ENCODE measurements at places on chromosomes 3 and 15. TPM values are rescaled to one million over a fixed set of nuclear protein-coding genes. Genes with fewer than 3 reads are reported as not detected.

- H3K4me3 ChIP-seq = no peak overlapping the region
- H3K27ac ChIP-seq = peak overlapping the region; percentile 83
- no peaks in the 10 kb centered on the region for H3K27me3 ChIP-seq
- peak; percentile 44 for DNase-seq
- no peaks in the 10 kb centered on the region for H3K36me3 ChIP-seq
Observed at GRCh38 chr3:197811343-197811742, 20.3 kb downstream of the LRCH3 start.

DNA sequence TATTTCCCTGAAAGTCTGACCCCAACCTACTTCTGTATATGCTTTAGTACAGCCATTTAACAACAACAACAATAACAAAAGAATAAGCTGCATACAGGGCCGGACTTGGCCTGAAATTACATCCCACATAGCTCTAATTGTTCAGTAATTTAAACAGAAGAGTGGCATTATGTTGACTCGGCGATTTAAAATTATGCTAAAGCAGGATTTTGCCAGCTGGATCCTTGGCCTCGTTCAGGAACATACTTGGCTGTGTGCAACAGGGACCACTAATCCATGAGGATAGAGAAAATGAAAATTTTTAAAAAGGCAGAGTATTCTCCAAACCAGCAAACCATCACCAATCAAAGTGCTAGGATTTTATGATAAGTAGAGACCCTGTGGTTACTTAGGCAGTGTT lies 433.1 kb upstream of the RBMS3 start:
- H3K36me3 ChIP-seq = no peaks in the 10 kb centered on the region
- H3K4me1 ChIP-seq = no peaks in the 10 kb centered on the region
- no peak overlapping the region for H3K27ac ChIP-seq

- H3K27me3 ChIP-seq = no peaks in the 10 kb centered on the region
- no peak for DNase-seq
- H3K36me3 ChIP-seq = peaks cover 5% of the 10 kb centered on the region
- H3K27ac ChIP-seq = no peak overlapping the region
- H3K4me1 ChIP-seq = no peaks in the 10 kb centered on the region
Observed at GRCh38 chr3:66406831-66407610, 93.8 kb downstream of the LRIG1 start.

CFAP20DC gene
- 2.0 TPM for total RNA-seq

- H3K36me3 ChIP-seq = no peaks in the 10 kb centered on the region
- H3K27ac ChIP-seq = no peak overlapping the region
- H3K27me3 ChIP-seq = no peaks in the 10 kb centered on the region
- no peaks in the 10 kb centered on the region for H3K4me1 ChIP-seq
- no peak overlapping the region for H3K4me3 ChIP-seq
Observed at GRCh38 chr15:50813865-50814264, 48.4 kb upstream of the SPPL2A start.

GRCh38 chr15:89756897-89757296 lies 5.8 kb upstream of the MESP1 start:
- H3K27me3 ChIP-seq = no peaks in the 10 kb centered on the region
- H3K4me3 ChIP-seq = no peak overlapping the region
- DNase-seq = no peak
- no peaks in the 10 kb centered on the region for H3K36me3 ChIP-seq

DNA sequence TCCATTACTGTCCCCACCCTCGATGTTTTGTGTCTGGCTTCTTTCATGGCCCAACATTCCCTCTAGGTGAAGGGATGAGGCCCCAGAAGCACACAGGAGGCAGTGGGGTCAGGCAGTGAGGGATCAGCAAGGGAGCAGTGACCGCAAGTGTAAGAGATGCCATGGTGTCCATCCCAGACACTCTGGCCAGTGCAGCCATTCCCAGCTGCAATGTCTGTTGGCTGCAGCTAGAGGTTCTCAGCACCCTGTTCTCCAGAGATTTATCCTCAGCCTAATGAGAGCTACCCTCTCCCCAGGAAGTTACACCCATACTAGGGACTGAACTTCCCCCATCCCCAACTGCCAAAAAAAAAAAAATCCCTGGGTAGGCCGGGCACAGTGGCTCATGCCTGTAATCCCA lies 40.2 kb downstream of the TRANK1 start:
- no peak for DNase-seq
- H3K27me3 ChIP-seq = no peaks in the 10 kb centered on the region
- H3K4me1 ChIP-seq = peaks cover 19% of the 10 kb centered on the region
- H3K36me3 ChIP-seq = no peaks in the 10 kb centered on the region
- no peak overlapping the region for H3K4me3 ChIP-seq
- no peak overlapping the region for H3K27ac ChIP-seq

- peaks cover 23% of the 10 kb centered on the region for H3K4me1 ChIP-seq
- no peak overlapping the region for H3K4me3 ChIP-seq
- no peak overlapping the region for H3K27ac ChIP-seq
- DNase-seq = no peak
Observed at GRCh38 chr15:63019511-63020109, 22.9 kb upstream of the TPM1 start.

DPPA2 gene
- total RNA-seq = not detected

MUSTN1 gene
- 77.9 TPM for total RNA-seq

DNA sequence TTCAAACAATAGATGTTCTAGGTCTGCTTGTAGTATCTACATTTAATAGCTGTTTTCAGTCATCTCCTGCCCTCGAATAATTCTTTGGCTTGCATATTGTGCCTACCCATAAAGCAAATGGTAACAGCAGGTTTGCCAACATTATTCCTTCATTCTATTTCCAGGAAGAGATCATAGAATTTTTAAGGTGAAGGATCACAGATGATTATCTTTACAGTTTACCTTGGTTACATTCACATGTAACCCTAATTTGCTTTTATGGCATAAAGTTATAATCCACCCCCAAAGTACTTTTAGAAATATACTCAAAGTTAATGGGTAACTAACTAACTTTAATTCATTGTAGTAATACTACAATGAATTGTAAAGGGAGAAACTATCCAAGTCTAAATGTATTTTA lies 315.5 kb downstream of the NSUN3 start:
- H3K27ac ChIP-seq = no peak overlapping the region
- H3K36me3 ChIP-seq = no peaks in the 10 kb centered on the region
- no peak overlapping the region for H3K4me3 ChIP-seq
- H3K27me3 ChIP-seq = no peaks in the 10 kb centered on the region
- H3K4me1 ChIP-seq = no peaks in the 10 kb centered on the region

DNA sequence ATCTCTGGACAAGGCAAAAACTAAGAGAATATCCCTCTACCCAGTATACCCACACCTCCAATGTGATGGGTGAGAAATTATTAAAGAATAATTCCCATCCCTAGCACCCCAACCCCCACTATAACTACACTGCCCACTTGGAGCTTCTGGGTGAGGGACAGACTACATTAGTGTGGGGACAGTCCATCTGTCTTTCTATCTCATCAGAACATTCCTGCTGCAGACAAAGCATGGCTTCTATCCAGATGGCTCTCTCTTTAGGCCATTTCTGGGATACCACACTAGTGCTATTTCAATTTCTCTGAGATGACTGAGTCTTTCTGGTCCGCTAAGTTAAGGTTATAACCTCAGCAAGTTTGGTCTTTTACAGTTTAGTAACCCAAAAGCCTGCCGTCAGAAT lies 6.6 kb downstream of the CSNK1G1 start:
- peaks cover 24% of the 10 kb centered on the region for H3K4me1 ChIP-seq
- H3K4me3 ChIP-seq = no peak overlapping the region
- DNase-seq = no peak

TMEM202 gene
- total RNA-seq = not detected

MYZAP gene
- total RNA-seq = 2.3 TPM

DNA sequence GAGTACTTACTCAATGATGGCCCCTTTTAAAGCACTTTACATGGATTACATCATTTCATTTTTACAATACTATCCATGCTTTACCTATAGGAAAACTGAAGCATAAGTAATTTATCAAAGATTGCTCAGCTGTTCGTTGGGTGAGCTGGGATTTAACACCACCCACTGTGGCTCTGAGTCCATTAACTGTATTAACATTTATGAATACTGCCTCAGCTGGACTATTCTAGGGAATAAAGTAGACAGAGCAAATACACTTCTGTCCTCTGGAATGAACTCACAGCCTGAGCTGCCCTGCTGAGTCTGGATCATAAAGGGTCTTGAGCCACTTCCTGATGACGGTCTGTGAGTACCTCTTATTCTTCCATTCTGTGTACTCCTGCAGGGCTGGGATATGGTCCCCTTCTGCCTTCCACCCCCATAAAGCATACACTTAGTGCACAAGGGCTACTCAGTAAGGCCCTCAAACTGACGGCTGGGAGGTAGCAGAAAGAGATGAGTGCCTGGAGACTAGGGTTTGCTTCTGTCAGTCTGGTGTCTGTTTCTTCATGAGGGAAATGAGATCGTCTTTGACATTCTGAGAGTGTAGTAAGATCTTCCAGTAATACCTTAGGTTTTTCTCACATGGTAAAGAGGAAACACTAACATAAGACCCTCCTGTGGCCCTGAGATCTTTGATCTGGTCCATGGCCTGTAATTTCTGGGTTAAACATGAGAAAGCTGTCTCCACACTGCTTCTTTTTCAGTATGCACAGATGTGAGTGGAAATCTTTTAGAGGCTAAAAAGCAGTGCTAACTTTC lies 12.6 kb upstream of the ST6GAL1 start:
- H3K27me3 ChIP-seq = no peaks in the 10 kb centered on the region
- no peaks in the 10 kb centered on the region for H3K4me1 ChIP-seq
- no peaks in the 10 kb centered on the region for H3K36me3 ChIP-seq
- H3K4me3 ChIP-seq = no peak overlapping the region
- no peak for DNase-seq

DNA sequence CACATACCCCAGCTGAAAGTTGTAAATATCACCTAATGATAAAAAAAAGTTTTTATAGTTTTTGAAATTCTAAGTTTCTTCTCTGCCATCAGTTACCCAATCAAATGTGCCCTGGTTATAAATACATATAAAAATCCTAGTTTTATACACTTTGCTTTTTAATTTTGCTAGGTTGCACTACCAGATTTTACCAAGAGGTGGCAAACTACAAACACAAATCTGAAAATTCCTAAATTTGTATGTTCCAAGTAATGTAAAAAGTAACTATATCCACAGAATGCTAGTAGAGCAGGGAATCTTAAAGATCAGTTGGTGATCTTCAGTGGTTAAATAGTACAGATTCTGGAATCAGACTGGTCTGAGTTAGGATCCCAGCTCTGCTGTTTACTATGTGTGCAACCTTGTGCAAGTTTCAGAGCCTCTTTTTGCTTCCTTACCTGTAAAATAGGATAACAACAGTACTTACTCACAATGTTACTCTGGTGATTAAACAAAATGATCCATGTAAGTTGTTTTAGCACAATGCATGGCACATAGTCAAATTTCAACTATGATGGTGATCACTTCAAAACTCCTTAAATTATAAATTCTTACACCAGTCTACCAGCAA lies 11.0 kb downstream of the TRPM7 start:
- H3K27me3 ChIP-seq = no peaks in the 10 kb centered on the region
- no peaks in the 10 kb centered on the region for H3K4me1 ChIP-seq
- no peak overlapping the region for H3K27ac ChIP-seq

GRCh38 chr3:31836131-31837075 lies 144.7 kb downstream of the OSBPL10 start:
- H3K36me3 ChIP-seq = no peaks in the 10 kb centered on the region
- H3K4me3 ChIP-seq = no peak overlapping the region
- H3K4me1 ChIP-seq = no peaks in the 10 kb centered on the region
- no peak for DNase-seq

GRCh38 chr3:155382396-155383042 lies 89.0 kb upstream of the STRIT1 start:
- H3K36me3 ChIP-seq = no peaks in the 10 kb centered on the region
- H3K4me1 ChIP-seq = no peaks in the 10 kb centered on the region
- H3K27ac ChIP-seq = no peak overlapping the region
- DNase-seq = peak; percentile 70
- H3K4me3 ChIP-seq = no peak overlapping the region
- H3K27me3 ChIP-seq = no peaks in the 10 kb centered on the region

DNA sequence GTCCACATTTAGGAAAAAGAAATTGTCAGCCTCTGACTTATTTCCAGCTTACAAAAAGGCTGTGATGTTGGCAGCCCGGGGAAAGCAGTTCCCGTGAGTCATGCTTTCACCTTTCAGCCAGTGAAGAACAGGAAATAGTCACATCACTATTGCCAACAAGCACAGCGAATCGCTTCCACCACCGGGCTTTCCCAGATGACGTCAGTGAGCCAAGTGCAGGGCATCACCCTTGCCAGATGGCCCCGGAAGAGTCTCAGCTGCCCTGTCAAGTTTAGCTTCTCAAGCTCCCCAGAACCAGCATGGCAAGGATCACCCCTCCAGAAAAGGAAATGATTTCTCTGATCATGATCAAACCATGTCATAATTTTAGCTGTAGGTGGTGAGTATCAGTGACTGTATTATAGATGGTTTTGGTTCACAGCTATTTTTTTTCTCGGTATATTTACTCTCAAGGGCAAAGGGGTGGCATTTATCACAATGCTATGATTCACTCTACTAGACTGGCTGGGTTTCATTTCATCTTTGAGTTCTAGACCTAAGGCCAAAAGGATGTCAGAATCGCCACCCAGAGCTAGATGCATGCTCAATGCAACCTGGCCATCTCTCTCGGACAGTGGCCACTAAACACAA lies 32.9 kb downstream of the B3GNT5 start:
- peaks cover 20% of the 10 kb centered on the region for H3K4me1 ChIP-seq
- no peaks in the 10 kb centered on the region for H3K36me3 ChIP-seq
- H3K27me3 ChIP-seq = no peaks in the 10 kb centered on the region
- no peak overlapping the region for H3K4me3 ChIP-seq
- peak overlapping the region; percentile 63 for H3K27ac ChIP-seq

DNA sequence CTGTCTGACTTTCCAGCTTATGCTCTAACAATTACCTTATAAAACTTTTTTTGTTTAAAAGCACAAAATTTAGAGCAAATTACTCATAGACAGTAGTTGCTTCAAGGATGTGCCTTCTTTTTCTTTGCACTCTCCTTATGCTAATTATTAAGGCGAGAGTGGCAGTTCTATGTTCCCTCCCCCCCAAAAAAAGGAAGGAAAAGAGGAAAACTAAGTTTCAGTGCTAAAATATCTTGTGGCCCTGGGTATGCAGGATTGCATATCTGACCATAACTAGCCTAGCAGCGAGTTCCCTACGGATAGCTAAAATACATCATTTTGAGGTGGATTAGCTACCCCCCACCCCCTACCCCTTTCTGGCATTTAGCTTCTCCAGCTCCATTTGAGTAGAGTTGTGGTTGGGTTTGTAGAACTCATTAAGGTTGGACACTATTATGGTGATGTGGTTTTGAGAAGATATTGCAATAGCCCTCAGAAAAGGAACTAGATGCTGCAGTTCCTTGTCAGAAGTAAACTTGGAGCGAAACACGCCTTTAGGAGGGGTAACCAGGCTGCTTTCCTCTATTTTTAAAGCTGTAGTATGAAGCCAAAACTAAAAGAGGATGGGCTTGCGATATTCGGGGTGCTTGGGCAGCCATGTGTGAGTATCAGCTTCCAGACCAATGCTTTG lies 174.6 kb downstream of the AKAP13 start:
- no peak overlapping the region for H3K4me3 ChIP-seq
- no peak for DNase-seq
- peaks cover 5% of the 10 kb centered on the region for H3K36me3 ChIP-seq
